ENCODE measurements at places on chromosomes 13 and 19.

- no peak for DNase-seq
These were observed 6.1 kb downstream of the IL4I1 start for GRCh38 chr19:49890349-49891311.

- DNase-seq = no peak
These were observed 7.5 kb downstream of the UBAC2 start for GRCh38 chr13:99208185-99208584.

DNA sequence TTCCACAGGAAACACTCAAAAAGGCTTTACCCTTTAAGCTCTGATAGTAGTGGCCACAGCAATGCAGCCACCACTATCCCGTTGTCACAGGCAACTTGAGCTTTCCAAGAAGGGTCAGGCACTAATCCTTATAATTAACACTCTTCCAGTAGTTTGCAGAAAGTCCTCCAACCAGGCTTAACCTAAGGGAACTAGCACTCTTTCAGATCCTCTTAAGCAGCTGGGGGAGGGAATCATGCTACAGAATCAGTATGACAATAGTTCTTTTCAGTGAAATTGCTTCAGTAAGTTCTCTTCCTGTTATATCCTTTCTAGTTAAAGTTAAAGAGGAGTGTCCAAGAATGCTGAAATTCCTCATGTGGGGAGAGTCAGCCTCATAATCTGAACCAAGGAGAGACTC is 82.2 kb downstream of the TNFSF11 start:
- no peak for DNase-seq

GRCh38 chr19:47432091-47432490 is 12.8 kb upstream of the MEIS3 start:
- no peak for DNase-seq

Measured in mesothelial cell of epicardium (in vitro differentiated cells).